ENCODE measurements at places on chromosomes 7 and 10. TPM values are rescaled to one million over a fixed set of nuclear protein-coding genes. Genes with fewer than 3 reads are reported as not detected.

DNA sequence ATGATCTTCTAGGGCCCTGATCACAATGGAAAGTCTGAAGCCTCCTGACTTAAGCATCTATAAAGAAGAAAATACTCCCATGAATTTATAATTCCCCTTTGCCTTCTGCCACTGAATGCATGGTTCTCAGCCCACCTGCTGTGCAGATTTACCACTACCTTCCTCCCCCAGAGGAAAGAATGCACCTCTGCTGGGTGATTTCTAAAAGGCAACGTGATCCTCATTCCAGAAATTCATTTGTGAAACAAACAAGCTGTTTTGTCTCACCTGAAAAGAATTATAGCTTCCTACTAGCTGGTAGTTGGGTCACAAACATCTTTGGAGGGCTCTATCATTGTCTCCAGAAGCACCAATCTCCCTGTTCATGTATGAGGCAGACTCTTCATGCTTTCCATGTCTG is 320.2 kb downstream of the CDC14C start:
- DNase-seq: no peak

DNA sequence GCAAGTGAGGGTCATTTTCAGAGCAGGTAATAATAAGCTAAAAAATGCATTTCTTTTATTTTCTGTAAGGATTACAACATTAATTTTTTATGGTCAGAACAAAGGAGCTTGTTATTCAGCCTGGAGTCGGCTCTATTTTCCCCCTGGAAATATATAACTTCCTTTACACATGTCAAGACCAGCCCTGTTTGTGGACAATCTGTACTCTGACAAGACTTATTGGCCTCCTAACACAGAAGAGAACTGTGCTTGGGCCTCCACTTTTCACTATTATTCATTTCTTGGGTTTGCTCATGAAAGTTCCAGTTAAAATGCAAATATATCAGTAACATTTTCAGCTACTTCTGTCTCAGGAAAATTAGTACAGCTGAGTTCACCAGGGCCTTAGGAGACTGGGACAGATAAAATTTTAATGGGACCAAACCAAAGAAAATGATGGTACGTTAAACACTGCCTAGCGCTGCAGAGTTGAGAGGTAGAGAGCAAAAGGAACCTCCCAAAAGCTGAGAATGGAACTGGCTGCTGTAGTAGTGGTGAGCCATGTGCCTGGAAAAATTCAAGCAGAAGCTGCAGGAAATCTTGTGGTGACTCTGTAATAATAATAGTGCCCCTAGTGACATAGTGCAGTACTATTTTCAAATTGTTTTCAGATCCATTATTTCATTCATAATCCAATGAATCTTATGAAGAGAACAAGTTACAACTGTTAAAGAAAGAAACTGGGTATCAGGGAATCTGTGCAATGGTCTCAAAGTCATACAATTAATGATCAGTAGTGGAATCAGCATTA is 227.2 kb upstream of the KIAA1217 start:
- DNase-seq: no peak

Gene VSTM2A
- total RNA-seq: not detected

- DNase-seq: no peak
Observed at GRCh38 chr7:151275813-151276577, 27.5 kb upstream of the SMARCD3 start.

- DNase-seq: no peak
Observed at GRCh38 chr7:113775804-113776203, 143.0 kb downstream of the PPP1R3A start.

GRCh38 chr7:130741331-130741995 is 7.5 kb upstream of the KLF14 start:
- DNase-seq: no peak

DNA sequence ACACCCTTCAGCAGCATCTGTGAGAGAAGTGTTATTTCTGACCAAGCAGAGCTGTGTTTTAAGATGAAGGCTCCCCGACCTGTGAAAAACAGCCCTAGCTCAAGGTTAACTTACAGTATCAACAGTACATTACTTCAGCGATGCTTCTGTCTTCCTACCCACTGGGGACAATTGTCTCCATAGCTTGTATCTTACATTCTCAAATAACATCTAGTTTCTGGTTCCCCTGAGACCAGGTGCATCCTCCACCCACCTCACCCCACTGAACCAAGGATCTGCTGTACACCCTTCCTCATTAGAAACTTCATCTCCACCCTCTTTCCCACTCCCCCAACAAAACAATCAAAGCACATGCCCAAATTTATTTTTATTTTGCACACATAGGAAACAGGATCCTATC is 102.0 kb downstream of the VOPP1 start:
- no peak for DNase-seq

GRCh38 chr10:50392966-50393718 is 141.8 kb upstream of the ASAH2 start:
- DNase-seq: no peak

DNA sequence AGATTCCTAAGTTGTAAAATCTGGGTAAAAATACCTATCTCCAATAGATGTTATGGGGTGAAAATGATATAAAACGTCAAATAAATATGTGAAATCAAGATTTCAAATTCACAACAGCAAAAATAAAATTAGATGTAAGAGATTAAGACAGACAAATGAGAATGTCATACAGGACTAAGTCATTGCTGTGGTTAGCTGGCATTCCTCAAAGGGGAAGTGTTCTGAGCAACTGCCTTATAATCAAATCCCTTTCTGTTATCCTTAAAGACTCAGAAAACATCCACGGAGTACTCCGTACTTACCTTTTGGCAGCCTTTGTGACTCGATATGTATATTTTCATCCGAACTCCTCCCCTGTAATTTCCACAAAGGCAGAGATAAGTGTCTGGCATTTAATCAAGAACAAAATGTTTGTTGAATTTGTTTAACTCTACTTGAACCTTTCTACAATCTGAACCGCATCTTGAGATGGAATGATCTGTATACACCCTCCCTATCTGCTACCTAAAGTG is 559.6 kb downstream of the GATA3 start:
- no peak for DNase-seq

Data from IMR-90 (cell line).